ENCODE measurements at places on chromosomes 3 and 15. TPM values are rescaled to one million over a fixed set of nuclear protein-coding genes. Genes with fewer than 3 reads are reported as not detected.

The PAK6 gene
- total RNA-seq: not detected

The ATP13A4 gene
- total RNA-seq: 1.2 TPM

The DNAH12 gene
- 0.20 TPM for total RNA-seq

The AQP9 gene
- 159 TPM for total RNA-seq

The ACAN gene
- total RNA-seq: not detected

The ARL13B gene
- 4.2 TPM for total RNA-seq

The TRIM71 gene
- total RNA-seq: 0.25 TPM

DNA sequence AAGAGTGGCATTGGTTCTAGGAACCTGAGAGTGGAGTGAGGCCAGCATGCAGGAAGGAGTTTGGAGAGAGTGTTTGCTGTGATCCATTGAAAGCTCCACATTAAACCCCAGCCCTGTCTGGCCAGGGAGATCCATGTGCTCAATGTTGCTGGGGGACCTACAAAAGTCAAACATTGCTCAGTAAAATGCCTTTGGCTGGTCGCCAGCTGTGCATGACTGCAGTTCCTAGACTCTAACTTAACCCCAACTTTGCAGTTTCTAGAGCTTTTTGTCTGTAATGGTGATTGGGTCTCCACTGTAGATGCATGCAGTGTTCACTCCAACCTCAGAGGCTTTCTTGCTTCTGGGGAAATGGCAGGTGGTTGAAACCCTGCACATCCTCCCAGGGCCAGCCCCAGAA lies 99.7 kb upstream of the ABHD17C start:
- DNase-seq: no peak

DNA sequence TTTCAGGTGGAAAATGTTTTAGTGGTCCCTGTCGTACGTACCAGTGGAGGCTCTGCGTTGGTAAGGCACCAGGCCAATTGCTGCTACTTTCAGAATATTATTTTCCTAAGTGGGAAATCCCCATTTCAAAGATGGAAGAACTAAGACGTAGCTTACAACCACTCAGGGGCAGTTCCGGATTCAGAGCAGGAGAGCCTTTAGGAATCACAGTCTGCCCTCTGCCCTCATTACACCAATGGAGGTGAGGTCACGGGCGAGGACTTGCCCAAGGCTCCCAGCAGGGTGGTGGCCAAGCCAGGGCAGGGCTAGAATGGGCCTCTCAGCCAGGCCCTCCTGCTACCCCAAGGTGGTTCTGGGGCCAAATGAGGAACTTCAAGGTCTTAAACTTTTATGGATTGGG lies 72.6 kb downstream of the RASGRF1 start:
- no peak for DNase-seq

GRCh38 chr3:25689226-25689625 lies 24.5 kb upstream of the TOP2B start:
- DNase-seq: no peak

DNA sequence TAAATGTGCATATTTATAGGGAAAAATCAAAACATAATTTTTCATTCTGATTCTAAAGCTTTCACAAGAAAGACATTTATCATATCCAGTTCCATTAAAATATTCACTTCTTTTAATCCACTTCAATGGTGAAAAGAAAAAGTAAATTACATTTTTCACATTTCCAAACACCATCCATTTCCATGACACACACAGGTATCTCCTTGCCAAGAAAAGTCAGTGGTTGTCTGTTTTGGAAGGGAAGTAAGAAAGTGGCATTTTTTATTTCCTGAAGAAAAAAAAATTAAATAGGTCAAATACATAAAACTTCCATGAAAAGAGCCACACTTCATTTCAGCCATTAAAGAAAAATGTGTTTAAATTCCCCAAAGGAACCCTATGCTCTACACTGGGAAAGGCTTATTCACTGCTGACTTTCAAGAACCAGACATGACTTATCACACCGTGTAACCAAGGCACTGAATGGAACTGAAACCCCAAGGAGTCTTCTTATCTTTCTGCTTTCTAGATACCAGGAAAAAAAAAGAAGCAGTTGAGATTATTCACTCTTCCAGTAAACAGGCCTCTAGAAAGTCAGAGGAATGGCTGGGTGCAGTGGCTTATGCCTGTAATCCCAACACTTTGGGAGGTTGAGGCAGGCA lies 44.5 kb downstream of the OSBPL10 start:
- DNase-seq: no peak

GRCh38 chr15:99282121-99282520 lies 30.8 kb downstream of the LRRC28 start:
- no peak for DNase-seq

DNA sequence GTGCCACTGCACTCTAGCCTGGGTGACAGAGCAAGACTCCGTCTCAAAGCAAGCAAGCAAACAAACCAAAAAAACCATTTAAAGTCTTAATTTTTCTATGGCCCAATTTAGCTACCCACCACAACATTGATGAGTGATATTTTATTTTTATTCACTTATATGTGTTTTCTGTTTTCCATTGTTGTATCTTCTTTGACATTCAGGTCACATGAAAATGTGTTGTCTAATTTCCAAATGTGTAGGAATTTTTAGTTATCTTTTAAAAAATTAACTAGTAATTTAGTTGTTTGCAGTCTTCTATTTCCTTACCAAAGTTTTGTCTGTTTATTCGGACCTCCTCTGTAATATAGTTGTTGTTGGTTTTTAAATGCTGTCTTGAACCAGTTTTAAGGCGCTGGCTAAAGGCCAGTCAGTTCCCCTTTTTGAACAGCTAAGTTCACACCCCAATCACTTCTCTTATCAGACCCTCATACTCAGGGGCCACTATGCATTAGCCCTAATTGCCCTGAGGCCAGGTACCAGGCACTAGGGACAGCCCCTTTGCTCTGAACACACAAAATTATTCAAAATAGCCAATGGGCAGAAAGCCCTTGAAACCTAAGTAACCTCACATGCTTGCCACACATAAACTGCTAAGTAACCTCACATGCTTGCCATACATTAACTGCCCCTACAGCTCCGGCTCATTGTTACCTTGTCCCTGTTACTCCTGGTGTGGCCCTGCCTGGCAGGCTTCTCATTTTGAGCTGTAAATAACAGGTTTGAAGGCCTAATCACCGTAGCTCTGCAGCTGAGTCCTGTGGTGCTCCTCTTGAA lies 4.3 kb upstream of the CCR4 start:
- no peak for DNase-seq

- no peak for DNase-seq
These were observed 41.5 kb downstream of the RBP2 start for GRCh38 chr3:139434764-139435307.

DNA sequence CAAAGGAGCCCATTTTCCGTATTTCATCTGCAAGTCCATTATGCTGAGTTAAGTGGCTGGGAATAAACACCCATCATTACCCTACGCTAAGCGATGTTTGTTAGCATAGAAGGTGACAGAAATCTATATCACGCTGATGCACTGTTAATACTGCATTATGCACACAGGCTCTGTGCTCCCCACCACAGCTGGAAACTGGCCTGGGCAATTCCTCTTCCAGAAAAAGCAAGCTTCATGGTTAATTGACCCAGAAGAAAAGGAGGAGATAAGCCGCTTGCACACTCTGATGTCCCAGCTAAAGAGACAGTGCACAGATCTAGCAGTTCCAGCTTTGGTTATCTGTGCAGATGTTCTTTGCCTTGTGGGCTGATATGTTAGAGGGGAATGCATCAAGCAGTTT lies 232.6 kb downstream of the NTRK3 start:
- DNase-seq: no peak

DNA sequence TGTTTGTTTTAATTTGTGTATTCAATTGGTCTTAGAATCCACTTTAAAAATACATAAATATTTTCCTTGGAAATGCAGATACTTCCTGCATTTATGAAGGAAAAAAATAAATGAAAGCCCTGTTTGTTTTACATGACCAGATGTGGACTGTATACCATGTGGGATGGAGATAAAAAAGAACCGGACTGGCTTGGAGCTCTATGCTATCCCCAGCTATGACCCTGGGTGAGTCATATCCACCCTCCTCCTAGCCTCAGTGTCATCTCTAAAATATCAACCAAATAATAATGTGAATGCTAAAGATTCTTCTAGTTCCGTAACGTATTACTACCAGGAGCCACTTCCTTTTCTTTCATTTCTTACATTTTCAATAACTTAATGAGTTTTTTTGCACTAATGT lies 44.5 kb upstream of the PDZRN3 start:
- no peak for DNase-seq

DNA sequence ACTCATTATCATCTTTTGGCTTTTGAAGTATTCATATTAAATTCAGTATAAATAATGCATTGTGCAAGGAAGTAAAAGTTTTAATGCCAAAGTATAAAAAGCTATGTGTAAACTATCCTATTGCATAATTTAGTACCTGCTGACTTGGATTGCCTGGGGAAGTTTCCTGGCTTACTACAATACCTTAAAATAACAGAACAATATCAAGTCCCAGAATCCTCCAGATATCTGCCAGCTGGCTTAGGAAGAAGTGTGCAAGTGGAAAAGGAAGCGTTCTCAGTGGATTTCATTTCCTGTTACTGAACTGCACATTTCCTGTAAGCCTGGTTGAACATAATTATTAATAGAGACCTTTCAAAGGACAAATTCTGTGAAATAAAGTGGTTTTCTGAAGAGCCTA lies 236.7 kb downstream of the ADAMTSL3 start:
- no peak for DNase-seq

DNA sequence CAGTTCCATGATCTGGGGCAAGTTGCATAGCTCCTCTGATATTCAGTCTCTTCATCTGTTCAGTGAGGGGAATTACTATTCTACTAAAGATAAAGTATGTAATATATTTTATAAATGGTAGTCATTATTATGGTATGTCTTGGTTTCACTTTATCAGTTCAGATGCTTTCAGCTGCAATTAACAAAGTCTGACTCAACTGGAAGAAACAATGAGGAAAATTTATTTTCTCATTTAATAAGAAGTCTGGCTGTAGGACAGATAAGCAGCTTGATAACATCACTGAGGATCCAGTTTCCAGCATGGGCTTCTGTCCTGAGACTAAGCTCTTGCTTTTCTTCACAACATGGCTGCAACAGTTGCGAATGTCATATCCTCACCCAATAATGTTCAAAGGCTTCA lies 354.3 kb upstream of the TRIM42 start:
- DNase-seq: no peak

DNA sequence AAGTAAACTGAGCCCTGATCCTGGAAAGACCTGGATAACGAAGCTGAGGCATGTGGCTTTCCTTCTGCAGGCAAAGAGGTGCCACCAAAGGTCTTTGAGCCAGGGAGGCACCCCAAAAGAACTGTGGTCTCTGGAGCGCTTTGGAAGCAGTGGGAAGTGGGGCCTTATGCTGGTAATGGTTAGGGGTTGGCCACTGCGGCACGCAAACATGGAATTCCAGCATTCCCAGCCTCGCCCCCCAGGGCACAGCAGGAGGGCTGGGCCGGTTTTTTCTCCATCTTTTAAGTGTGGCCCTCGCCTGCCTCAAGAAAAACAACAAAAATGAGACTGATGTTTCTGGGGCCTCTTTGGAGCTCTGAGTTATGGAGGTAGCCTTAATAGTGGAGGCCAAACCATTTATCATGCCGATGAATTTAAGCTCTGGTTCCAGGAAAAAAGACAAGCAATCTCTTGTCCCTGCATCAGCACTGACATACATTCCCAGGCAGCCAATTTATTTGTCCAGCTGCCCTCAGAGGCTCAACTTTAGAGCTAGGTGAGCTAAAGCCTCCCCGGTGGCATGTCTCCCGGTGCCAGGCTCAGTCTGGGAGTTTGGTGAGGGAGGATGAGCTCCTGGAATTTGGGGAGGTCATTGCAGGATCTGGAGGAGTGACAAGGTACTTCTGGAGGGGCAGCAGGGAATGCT lies 109.0 kb downstream of the TLE3 start:
- no peak for DNase-seq

GRCh38 chr3:47652142-47652541 lies 73.5 kb upstream of the CSPG5 start:
- no peak for DNase-seq

DNA sequence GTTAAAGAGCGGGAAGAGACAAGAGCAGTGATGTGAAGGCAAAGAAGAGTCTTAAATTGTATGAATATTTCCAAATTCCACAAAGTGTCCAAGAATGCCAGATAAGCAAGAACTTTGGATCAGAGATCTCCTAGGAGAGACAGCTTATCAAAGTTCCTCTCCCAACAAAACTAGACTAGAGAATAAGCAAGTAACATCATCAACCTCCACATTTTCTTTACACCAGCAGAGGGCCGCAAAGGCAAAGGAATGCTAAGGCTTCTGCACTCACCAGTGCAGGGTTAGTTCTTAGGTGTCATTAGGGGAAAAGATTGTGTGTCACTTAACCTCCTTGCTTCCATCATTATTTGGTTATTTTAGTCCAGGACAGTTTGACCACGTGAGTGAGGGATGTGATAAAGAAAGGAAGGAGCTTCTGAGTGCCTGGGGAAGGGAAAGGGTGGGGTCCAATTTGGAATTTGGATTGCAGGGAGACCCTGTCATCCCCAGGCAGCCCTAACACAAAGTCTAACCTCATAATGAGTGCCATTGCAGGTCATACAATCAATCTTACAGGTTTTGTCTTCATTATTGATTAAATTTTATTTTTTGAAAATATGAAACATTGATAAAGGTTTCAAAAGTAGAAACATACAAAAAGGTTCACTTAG lies 7.5 kb upstream of the CMTM6 start:
- DNase-seq: peak; percentile 65

GRCh38 chr3:25818335-25818734 lies 28.4 kb downstream of the OXSM start:
- no peak for DNase-seq

- DNase-seq: no peak
These were observed 71.5 kb upstream of the LPP start for GRCh38 chr3:188082450-188082849.

- no peak for DNase-seq
These were observed 742.3 kb upstream of the CBLB start for GRCh38 chr3:106611116-106611515.

- peak; percentile 18 for DNase-seq
These were observed 59.8 kb downstream of the EXOG start for GRCh38 chr3:38555926-38556325.

DNA sequence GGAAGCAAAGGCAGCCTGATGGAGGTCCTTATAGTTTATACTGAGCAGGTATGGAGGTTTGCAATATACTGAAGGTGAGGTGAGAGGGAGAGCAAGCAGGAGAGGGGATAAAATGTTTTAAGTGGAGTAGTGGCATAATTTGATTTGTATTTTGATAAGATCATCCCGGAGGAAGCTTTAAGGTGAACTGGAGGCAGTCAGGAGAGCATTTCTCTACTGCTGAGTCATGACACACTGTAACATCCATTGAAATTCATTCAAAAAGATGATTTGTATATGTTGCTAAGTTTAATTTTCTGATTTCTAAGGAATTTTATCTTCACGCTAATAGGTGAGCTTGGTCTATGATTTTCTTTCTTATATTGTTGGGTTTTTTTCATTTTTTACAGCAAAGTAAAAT lies 81.4 kb downstream of the SERPINI1 start:
- no peak for DNase-seq

Data from left lobe of liver (tissue), 2 donors.